ENCODE measurements at places on chromosomes 6 and 20.
A peak's percentile ranks its signal among the peaks of the same experiment; 100 is the strongest.

- no peak for DNase-seq
Observed at GRCh38 chr6:36333931-36334725, 2.6 kb downstream of the BNIP5 start.

DNA sequence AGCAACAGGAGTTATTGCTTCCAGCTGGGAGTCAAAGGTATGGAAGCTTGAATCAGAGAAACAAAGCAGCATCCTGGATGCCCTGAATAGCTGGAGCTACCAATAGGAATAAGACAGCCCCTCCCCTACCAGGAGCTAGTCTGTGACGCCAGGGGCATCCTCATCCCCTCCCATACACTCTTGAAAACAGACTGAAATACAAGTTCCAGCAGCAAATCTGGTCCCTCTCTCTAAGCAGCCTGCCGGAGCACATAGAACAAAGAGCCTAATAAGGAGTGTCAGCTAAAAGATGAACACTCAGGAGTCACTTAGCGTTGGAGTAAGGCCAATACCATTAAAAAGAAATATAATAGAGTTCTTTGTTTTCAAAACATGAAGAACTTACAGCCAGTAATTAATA lies 25.6 kb downstream of the FILIP1 start:
- no peak for DNase-seq

- peak; percentile 82 for DNase-seq
Observed at GRCh38 chr6:108822401-108822800, 25.8 kb upstream of the ARMC2 start.

DNA sequence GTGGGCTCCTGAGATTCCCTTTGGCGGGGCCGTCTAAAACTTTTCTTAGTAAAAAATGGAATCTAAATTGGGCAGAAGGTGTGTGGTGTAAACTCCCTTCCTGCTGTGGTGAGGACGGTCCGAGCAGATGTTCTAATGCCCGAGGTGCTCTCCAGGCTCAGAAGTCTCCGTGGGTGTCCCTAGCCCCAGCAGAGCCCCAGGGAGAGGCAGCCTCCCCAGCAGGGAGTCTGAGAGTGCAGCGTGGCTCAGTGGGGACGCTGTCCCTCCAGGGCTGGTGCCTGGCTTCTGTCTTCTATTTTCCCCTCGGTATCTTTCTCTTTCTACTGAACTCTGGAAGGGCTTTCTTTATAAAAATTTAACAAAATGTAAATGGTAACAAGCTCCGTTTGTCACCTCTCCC lies 208.2 kb downstream of the SMOC2 start:
- no peak for DNase-seq

GRCh38 chr6:144922120-144922722 lies 637.1 kb downstream of the UTRN start:
- no peak for DNase-seq

- DNase-seq = no peak
Observed at GRCh38 chr6:44489910-44490604, 102.6 kb downstream of the CDC5L start.

DNA sequence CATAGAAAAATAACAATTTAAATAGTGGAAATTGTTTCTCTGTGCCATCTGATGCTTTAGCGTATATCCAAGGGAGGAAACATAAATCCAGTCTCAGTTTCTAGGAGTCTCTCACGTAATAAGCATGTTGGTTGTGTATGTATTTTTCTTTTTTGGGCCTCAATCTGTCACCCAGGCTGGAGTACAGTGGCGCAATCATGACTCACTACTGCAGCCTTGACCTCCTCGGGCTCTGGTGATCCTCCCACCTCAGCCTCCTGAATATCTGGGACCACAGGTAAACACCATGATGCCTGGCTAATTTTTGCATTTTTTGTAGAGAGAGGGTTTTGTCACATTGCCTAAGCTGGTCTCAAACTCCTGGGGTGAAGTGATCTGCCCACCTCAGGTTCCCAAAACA lies 78.6 kb upstream of the PLN start:
- no peak for DNase-seq

DNA sequence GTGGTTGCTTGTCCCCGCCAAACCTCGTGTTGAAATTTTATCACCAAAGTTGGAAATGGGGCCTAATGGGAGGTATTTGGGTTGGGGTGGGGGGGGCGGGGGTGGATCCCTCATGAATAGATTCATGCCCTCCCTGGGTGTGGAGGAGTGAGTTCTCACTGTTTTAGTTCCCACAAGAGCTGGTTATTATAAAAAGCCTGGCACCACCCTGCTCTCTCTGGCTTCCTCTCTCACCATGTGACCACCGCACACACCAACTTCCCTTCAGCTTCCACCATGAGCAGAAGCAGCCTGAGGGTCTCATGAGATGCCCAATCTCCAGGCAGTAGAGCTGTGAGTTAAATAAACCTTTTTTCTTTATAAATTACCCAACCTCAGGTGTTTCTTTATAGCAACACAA lies 111.3 kb downstream of the PRDM1 start:
- no peak for DNase-seq

GRCh38 chr6:105997482-105997881 lies 88.7 kb upstream of the PRDM1 start:
- DNase-seq = no peak

- DNase-seq = no peak
Observed at GRCh38 chr20:47296950-47297349, 59.5 kb downstream of the ZMYND8 start.

GRCh38 chr6:83514466-83514865 lies 2.1 kb downstream of the PRSS35 start:
- no peak for DNase-seq

DNA sequence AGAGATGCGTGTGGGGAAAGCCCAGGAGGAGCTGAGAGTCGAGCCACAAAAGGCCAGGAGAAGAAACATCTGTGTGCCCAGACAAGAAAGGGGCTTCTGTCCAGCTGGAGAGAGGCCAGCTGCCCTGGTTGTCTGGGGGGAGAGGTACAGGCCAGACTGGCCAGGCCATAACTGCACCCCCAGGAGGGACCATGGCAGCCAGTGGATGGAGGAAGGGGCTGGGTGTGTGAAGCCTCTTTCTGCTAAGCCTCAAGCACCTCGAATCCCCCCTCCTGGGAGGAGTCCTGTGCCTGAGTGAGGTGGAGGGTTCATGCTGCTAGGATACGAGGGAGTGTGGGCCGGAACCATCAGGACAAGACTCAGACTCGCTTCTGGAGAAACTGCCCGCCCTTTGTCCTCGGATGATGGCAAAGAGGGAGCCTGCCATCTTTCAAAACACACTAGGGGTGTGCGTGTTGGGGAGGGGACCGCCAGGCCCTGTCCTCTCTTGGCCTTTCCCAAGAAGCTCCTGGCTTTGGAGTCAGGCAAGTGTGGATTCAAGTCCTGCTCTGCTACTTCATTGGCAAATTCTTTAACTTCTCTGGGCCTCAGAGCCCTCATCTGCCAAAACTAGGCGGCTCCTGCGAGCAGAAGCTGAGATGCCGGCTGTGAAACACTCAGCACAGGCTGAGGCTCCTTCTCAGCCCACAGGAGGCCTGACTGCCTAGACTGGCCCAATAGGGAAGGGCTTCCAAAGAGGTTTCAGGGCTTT lies 90.3 kb downstream of the ASXL1 start:
- no peak for DNase-seq

- DNase-seq = peak; percentile 6
Observed at GRCh38 chr6:132218059-132218696, 183.1 kb downstream of the MOXD1 start.

GRCh38 chr6:28863604-28864325 lies 60.0 kb downstream of the TRIM27 start:
- DNase-seq = peak; percentile 92

DNA sequence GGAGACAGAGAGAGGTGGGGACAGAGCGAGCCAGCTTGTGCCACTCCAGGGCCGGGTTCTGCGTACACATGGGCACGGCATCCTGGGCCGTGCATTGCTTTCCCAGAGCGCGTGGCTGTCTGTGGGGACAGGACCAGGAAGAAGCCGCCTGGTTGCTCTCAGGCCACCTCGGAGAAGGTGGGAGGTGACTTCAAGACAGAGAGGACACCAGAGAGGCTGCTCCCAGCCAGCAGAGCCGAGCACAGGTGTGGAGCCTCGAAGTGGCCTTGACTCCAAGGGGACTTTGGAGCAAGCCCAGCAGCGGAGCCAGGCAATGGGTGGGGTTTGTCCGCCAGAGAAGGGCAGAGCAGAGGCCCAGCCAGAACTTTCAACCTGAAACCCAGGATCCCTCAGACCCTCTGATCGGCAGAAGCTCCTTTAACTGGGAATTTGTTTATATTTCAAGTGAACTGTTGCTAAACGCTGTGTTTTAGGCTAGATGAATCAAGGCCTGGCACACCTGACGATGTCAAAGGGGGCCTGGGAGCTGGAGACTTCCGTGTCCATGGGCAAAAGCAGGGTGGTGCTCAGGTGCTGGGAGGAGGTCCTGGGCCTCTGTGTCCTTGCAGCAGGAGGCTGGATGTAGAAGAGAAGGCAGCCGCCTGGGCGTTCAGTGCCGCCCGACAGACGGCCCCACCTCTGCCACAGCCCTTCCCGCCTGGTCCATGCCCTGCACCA lies 262.1 kb downstream of the DLL1 start:
- DNase-seq = no peak

DNA sequence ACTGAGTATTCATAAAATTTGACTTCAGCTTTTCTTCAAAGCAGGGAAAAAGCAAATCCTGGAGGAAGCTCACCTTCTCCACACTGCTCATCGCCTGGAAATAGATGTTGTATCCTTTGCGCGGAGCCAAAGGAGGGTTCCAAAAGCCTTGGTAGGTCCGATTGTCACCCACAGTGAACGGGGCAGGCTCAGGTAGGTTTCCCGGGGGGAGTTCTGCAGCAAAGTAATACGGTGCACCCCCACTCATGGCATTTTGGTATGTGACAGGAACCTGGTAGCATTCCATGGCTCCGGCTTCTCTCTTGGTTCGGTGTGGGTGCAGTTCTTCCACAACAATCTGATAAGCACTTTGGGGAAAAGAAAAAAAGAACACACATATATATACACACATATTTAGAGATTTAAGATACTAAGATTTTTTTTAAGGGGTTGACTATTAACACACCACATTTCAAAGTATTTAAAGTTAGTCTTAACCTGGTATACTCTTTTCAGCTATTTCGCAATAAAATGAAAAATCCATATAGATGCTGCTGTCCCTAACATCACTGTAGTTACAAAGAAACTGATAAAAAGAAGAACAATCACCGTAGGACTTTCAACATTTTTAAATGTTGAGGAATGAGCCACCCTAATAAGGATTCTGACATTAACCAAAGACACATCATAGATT lies 166.7 kb upstream of the THEMIS start:
- no peak for DNase-seq

DNA sequence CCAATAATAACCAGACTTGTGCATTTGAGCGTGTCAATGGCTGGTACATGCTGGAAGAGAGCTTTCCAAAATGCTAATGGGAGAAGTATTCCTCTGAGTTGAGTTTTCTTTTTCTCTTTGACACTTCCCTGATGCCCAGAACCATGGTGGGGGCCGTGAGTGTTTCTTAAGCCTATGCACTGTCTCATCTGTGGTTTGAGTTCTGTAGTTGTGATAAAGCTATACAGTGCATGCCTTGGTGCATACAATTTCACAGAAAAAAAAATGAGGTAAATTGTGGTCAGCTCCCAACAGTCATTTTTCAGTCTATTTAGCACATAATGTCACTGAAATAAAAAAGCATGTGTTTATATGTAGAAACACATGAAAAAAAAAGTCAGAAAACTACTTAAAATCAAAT lies 204.8 kb downstream of the HDGFL1 start:
- DNase-seq = no peak

DNA sequence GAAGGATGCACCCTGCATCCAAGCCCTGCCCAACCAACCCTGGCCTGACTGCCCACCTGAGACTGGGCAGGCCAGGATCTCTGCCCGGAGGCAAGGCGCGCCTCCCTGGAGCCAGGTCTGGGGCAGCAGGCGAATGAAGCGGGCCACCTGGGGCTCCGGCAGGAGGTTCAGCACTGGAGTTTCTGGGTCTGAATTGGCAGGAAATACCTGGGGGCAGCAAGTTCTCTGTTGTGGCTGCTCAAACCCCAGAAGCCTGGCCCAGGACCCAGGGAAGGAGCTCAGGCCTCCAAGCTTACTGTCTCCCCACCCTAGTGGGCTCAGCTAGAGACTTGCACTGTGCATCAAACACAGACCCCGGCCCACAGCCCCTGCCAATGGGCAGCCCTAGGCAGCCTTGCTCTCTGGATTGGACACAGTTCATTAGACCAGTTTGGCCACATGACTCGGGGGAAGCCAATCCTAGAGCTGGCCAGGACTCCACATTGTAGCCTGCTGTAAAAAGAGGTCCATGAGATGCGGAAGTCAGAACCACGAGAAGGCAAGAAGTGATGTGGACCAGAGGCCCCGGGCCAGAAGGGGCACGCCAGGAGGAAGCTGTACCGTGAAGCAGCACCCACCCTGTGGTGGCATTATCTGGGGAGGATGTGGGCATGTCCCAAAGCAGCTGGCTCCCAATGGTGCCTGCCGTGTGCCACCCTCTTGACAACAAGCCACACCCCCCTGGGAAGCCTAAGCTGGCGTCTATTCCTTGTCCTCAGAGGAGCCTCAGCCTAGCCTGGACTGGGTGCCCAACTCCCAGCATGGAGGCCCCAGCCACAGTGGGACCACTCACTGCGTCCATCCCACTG lies 3.1 kb downstream of the CPXM1 start:
- DNase-seq = no peak

GRCh38 chr6:26441977-26442376 lies 1.7 kb downstream of the BTN3A3 start:
- no peak for DNase-seq

Data from hematopoietic multipotent progenitor cell treated with erythropoietin and hydrocortisone succinate and interleukin-3 and kit ligand, for 8 days (in vitro differentiated cells).